ENCODE measurements at places on chromosomes 7 and 10.

DNA sequence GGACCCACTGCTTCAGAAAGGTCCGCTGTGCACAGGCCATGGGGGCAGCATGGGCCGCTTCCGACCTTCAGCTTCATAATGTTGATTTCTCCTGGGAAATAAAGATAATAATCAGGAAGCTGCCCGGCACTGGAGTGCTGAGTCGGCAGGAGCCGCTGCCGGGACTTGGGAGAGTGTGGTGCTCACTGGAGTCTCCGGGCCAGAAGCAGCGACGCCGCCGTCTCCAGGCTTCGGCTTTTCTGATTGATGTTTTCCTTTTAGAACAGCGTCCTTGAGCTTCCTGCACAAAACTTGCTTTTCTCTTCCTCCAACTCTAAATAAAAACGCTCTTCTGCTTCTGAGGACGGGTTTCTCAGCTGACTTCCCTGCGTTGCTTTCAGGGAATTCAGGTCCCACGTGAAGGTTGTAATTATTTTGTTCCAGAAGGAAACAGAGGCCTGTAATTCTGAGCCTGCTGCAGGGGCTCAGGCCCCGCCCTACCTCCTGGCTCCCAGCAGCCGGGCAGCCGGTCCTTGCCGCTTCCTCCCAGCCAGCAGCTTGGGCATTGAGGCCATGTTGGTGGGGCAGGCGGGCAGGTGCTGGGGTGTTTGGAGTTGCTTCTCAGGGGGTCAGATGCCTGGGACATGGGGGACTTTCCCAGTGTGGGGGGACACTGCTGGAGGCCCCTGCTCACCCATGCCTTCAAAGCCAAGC lies 14.7 kb downstream of the PWWP2B start:
- no peaks in the 10 kb centered on the region for H3K27me3 ChIP-seq
- no peak overlapping the region for H3K4me3 ChIP-seq
- H3K36me3 ChIP-seq, result peaks cover 2% of the 10 kb centered on the region
- no peak overlapping the region for H3K27ac ChIP-seq
- no peak for DNase-seq
- peaks cover 26% of the 10 kb centered on the region for H3K4me1 ChIP-seq

GRCh38 chr7:100432053-100432452 lies 2.4 kb downstream of the MEPCE start:
- no peaks in the 10 kb centered on the region for H3K27me3 ChIP-seq
- peak overlapping the region; percentile 7 for H3K4me3 ChIP-seq
- H3K27ac ChIP-seq, result no peak overlapping the region
- H3K36me3 ChIP-seq, result peaks cover 55% of the 10 kb centered on the region
- peaks cover 30% of the 10 kb centered on the region for H3K4me1 ChIP-seq
- no peak for DNase-seq

DNA sequence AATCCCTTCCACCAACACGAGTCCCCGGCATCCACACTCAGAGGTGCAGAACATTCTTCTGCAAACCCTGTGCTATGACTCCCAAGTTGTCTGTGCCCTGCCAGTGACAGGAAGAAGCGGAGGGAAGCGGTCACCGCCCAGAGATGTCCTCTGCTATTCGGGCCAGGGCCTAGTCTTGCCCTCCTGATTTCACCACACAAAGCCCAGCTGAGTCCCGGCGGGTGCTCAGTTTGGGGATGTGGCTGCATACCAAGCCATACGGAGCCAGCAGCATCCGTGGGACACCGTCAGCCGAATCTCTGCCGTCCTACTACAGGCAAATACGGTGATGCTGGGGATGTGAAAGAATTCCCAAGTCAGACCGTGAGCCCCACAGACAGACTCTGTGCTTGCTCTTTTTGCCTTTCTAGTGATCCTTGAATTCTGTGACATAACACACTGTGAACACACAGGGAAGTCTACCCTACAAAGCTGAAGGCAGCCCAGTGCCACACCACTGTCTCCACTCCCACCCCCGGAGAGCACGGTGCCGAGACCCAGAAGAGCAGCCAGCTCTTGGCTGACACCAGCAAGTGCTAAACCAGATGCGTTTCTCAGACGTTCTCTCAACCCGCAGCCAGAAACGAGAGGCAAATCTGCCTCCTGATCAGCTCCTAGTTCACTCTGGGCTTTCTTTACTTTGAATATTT lies 2.0 kb downstream of the STK32C start:
- peaks cover 12% of the 10 kb centered on the region for H3K27me3 ChIP-seq
- no peak overlapping the region for H3K4me3 ChIP-seq
- DNase-seq, result no peak
- no peak overlapping the region for H3K27ac ChIP-seq

GRCh38 chr10:106903180-106903579 lies 261.3 kb downstream of the SORCS1 start:
- H3K27ac ChIP-seq, result no peak overlapping the region
- no peak for DNase-seq
- no peak overlapping the region for H3K4me3 ChIP-seq
- H3K4me1 ChIP-seq, result no peaks in the 10 kb centered on the region
- H3K27me3 ChIP-seq, result no peaks in the 10 kb centered on the region

DNA sequence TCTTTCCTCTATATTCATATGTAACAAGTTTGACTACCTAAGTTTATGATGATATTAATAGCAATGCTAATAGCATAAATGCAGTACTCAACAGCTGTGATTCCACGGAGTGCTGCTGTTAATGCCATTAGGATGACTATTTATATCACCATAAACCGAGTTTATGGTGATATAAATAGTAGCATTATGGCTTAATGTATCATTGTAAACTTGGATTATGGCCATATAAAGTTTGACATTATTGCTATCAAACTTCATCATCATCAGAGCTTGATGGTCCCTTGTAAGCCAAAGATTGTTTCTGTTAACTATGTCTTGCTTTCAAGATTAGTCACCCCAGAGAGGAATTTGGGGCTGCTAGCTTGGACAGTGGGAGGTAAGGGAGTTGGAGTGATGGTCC lies 612.4 kb upstream of the C7orf33 start:
- H3K27ac ChIP-seq, result no peak overlapping the region
- DNase-seq, result no peak
- H3K27me3 ChIP-seq, result no peaks in the 10 kb centered on the region
- H3K36me3 ChIP-seq, result no peaks in the 10 kb centered on the region
